Left kidney (tissue), 8 donors: ENCODE measurements at places on chromosomes 6 and 20. TPM values are rescaled to one million over a fixed set of nuclear protein-coding genes. Genes with fewer than 3 reads are reported as not detected.

DNA sequence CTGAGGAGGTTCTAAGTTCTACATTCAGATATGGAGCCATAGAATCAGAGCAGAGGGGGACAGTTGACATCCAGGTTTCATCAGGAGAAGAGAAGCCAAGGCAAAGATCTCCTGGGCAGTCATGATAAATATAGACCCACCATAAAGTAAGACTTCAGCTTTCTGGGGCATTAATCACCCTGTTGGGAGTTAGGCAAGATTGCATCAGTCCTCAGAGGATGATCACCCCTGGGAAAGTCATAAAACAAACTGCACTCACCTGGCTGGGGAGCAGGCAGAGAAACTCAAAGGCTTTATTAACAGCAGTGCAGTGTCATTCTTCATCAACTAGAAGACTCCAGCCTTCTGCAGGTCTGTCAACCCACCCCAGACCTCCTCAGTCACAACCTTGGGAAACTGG, 301.3 kb upstream of the JARID2 start:
- no peak for DNase-seq

DNA sequence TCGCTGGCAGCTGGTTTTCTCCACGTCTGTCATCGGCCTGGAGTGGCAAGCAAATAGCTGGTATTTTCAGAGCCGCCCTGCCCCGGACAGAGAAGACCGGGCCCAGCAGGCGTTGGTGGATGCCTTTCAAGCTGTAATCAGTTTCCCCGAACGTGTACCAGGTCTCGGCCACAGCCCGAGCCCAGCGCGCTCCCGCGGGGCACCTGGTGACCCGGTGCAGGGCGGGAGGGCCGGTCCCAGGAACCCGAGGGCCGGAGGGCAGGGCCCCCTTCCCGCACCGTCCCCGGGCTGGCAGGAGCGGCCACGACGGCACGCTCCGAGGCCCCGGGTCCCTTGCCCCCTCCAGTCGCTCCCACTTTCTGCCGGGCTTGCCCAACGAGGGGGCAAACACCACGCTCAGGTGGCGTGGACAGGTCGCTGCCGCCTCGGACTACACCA, 348 bp upstream of the PYGB start:
- no peak for DNase-seq

- DNase-seq: no peak
Observed at GRCh38 chr6:20633566-20634340, 99.5 kb downstream of the CDKAL1 start.

DNA sequence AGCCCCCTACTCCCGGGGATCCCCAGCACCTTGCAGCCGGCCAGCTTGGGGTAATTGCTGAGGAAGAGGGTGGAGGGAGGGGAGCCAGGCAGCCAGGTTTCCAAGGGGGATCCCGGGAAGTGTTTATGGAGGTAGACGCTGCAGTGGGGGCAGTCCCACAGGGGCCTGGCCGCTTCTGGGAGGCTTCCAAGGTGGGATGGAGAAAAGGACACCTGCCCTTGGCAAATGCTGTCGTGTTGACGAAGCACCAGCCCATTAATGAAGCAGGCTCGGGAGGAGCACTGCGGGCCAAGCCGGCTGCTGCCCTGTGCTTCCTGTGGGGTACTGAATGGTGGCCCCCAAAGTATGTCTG, 82.4 kb downstream of the TMEM242 start:
- DNase-seq: no peak

DNA sequence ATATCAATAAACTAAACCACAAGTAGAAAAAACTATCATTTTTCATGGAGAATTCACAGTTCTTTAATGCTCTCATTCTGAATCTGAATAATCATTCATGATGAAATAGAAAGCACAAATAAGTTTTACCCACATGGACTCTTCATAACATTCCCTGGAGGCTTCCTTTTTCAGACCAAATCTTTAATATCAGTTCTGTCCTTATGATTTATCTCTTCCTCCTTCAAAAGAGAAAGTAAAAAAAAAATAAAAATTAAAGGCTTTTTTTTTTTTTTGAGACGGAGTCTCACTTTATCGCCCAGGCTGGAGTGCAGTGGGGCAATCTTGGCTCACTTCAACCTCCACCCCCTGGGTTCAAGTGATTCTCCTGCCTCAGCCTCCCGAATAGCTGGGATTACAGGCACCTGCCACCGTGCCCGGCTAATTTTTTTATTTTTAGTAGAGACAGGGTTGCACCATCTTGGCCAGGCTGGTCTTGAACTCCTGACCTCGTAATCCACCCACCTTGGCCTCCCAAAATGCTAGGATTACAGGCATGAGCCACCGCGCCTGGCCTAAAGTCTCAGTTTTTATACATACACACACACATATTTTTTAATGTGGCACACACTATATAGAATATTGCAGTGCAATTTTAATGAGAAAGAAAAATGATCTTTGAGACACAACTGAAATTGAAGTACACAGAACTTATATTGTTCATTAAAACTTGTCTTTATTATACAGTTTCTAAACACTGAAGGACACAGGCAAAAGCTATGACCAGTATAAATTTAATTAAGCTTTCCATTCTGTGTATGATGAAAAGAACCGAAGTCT, 31.9 kb upstream of the ZNF217 start:
- DNase-seq: no peak

AVP gene
- 0.28 TPM for polyA plus RNA-seq

SLC17A1 gene
- 33.9 TPM for polyA plus RNA-seq

- DNase-seq: no peak
Observed at GRCh38 chr6:118400098-118400497, 148.0 kb upstream of the PLN start.

DNA sequence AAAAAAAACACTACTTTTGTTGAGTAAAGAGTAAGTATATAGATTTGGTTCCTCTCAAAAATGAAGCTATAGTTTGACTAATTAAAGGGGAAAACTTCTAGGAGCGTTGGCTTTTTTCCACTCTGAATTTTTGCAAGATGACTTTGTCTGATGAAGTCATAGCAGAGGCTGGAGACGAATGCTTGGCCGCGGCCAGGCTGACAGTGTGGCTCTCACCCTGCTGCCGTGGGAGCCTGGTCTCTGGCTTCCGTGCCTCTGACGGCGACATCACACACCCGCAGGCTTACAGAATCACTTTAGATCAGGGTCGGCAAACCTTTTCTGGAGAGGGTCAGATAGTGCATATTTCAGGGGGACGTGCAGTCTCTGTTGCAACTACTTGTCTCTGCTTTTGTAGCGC, 145.0 kb downstream of the PHACTR3 start:
- no peak for DNase-seq

CD40 gene
- 5.0 TPM for polyA plus RNA-seq

DNA sequence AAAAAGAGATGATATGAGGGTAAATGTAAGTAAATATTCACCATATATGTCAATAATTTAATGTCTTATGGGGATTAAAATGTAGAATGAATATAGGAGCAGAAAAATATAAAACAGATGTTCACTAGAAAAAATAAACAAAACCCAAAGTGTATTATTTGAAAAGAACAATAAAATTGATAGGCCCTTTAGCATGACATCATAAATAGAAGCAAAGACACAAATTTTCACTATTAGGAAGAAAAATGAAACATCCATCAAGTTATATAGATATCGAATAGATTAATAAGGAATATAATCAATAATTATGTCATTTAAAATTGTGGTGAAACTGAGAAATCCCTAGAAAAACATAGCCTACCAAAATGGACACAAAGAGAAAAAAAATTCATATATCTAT, 40.1 kb upstream of the GMDS start:
- no peak for DNase-seq

GPX5 gene
- not detected for polyA plus RNA-seq

GRCh38 chr6:140912686-140913085, 1220.0 kb upstream of the GJE1 start:
- DNase-seq: no peak

DNA sequence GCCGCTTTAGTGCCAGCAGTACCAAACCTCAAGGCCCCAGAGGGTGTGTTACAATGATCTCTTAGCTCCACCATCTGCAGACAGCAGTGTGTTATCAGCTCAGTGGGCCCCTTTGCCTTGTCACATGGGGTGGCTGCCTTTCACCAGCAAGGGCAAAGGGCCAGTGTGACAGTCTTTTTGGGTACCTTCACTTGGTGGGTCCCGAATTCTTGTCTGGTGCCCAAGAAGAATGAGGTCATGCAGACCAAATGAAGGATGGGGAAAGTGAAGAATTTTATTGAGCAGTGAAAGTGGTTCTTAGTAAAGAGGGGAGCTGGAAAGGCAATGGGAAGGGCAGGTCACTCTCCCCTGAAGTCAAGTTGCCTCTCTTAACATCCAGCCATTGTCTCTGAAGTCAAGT, 2.9 kb upstream of the SMIM28 start:
- no peak for DNase-seq

DHX35 gene
- polyA plus RNA-seq: 19.9 TPM

RWDD2A gene
- 8.3 TPM for polyA plus RNA-seq

DNA sequence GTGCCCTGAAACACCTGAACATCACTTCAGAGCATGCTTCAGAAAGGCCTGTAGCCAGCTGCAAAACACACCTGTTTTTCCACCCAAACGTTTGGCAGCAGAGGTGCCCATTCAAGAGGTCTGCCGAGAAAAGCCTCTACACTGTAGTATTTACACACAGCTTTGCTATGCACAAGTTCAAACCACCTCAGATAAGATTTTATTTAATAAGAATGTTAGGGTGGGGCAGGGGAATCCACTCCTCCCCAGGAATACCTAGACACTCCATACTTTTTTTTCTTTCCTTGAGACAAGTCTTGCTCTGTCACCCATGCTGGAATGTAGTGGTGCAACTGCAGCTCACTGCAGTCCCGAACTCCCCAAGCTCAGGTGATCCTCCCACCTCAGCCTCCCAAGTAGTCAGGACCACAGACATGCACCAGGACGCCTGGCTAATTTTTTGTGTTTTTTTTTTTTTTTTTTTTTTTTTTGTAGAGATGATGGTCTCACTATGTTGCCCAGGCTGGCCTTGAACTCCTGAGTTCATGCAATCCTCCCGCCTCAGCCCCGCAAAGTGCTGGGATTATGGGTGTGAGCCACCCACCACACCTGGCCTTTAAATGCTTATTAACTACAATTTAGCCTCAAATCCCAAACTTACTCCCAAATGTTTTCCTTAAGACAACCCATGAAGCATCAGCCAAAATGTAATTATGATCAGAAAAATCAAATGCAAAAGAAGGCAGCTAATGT, 9.7 kb downstream of the MRPL14 start:
- DNase-seq: no peak

DNA sequence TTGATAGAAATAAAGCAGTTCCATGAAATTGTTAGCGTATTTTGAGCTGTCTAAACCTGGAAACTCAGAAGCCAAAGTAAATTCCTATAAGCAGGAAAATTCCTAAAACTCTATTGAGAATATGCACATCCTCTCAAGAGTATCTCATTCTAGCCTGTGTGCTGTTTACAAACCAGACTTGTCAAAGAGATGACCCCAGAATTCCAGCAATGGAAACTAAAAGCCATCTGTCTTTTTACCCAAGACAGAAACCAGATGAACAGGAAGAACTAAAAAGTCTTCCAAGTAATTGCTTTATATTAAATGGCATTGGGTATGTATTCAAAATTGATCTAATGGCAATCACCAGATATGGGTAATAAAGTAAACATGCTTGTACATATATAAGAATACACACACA, 92.6 kb downstream of the COL19A1 start:
- no peak for DNase-seq

DNA sequence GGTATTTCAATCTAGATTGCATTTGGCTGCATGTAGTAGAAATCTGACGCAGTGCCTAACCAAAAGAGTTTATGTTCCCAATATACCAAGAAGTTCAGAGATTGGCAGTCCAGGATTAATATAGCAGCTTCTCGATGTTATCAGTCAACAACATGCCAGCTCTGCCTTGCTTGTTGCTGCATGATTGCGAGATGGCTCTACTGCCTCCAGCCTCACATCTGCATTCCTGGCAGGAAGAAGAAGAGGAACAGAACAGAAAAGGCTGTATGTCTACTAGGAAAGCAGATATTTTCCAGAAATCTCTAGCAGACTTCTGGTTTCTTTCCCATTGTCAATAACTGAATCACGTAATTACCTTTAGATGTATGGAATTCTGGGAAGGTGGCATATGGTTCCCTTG, 60.8 kb downstream of the SLC35D3 start:
- DNase-seq: no peak

DNA sequence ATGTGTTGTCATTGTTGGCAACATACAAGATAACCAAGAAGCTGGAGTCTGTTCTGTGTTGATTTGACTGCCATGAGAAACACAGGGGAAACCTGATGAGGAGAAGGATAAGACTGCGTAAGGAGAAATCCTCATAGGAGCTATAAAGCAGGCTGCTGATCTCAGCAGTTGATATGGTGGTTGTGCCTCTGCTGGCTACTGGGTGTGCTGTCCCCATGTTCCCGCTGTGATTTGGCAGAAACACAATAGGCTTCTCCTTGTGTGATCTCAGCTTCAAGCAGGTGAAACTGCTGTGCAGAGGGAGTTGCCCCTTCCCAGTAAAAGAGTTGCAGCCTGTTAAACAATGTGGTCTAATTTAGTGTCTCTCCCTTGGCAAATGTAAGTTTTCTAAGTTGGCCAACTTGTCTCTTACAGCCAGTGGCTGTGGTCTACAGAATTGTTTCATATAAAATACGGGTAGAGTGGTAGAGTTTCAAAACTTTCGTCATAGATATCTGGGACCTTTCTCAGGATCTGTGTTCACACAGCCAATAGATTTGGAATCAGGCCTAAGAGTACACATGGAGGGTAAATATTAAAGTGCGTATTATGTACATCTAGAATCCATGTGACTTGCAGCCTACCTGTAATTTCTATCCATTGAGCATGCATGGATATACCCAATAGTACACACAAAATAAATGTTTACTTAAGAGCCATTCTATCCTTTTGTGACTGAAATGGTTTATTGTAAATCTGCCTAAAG, 78.4 kb downstream of the RNF144B start:
- DNase-seq: no peak

DNA sequence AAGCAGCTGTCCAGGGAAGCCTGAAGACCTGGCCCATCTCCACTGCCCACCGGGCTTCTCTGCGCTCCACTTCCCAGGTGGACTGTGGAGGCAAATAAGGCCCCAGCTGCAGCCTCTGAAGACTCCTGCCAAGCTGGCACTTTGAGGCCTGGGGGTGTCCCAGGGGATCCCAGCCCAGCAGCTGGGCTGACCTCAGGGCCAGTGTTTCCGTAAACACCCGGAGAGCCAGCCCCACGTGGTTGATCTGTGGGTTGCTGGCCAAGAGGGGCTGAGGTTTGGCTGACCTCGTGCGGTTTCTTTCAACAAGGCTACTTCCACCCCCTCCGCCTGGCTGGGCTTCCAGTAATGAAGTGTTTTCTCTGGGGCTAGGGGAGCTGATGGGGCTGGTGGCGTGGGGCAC, 12.4 kb upstream of the CCN5 start:
- DNase-seq: peak; percentile 26

NKX2-2 gene
- not detected for polyA plus RNA-seq
